ENCODE measurements at places on chromosomes 11 and 22.
A peak's percentile ranks its signal among the peaks of the same experiment; 100 is the strongest.

GRCh38 chr11:17746096-17746495, 11.5 kb downstream of the KCNC1 start:
- no peak for DNase-seq

DNA sequence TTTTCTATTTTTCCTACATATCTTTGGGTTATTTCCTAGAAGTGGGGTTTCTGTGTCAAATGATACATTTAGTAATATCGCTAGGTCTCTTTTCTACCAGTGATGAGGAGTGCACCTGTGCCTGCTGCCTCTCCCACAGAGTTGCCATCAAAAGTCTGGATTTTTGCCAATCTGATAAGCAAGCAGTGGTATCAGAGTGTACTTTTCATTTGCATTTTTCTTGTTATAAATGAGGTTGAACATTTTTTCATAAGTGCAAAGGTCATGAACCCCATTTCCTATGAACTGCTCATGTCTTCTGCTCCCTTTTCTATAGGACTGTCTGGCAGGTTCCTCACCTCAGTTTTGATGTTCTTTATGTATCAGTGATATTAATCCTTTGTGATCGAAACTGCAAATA, 1.7 kb downstream of the TRPM5 start:
- DNase-seq, result no peak

GRCh38 chr11:119686177-119686882, 42.7 kb downstream of the NECTIN1 start:
- DNase-seq, result no peak

DNA sequence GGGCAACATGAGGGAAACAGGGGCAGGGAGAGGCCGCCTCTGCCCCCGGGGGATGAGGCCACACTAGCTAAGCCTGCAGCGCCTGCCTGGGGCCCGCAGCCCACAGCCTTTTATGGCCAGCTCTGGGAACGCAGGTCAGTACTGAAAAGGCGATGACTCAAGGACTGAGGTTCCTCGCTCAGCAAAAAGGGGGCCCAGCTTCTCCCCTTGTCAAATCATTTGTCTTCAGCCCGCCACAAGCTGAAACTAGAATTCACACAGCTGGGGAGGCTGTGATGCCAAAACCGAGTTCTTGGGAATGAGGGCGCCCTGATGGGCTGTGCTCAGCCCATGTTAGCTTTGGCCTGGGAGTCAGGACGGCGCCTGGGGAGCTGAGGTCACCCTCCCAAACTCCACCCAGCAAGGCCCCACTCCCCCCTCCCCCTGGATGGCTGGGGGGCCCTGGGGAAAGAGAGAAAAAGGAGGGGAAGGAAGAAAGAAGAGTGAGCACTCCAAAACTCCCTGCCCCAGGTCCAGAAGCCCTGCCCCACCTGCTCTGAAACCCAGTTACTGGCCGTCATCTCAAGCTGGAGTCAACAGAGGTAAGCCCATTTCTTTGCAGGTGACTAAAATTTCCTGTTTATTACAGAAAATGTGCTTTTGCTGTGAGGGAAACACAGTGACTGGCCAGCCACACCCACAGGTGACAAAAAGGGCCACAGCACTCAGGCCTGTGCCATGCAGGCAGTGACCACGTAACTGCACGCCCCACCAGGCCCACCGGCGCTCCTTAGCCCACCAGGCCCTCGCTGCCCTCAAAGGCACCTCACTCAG, 13.7 kb downstream of the EHD1 start:
- peak; percentile 72 for DNase-seq

- no peak for DNase-seq
Measured at GRCh38 chr22:31344578-31345330, 1.4 kb downstream of the PATZ1 start.

GRCh38 chr11:62487738-62488551, 58.7 kb downstream of the AHNAK start:
- no peak for DNase-seq

DNA sequence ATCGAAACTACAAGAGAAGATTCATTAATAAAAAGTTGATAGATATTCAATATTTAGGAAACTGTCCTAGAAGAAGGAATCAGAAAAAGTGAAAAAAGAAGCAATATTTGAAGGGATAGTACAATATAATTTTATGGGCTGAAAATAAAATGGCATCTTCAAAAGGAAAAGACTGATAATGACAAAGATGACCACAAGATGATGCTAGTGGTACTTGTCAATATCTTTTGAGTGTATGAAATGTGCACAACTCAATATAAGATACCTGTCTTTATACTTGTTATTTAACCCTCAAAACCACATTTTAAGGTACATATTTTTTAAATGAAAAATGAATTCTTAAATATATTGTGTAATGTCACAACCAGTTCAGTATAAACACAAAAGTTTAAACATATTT, 1059.6 kb upstream of the RAG2 start:
- no peak for DNase-seq

DNA sequence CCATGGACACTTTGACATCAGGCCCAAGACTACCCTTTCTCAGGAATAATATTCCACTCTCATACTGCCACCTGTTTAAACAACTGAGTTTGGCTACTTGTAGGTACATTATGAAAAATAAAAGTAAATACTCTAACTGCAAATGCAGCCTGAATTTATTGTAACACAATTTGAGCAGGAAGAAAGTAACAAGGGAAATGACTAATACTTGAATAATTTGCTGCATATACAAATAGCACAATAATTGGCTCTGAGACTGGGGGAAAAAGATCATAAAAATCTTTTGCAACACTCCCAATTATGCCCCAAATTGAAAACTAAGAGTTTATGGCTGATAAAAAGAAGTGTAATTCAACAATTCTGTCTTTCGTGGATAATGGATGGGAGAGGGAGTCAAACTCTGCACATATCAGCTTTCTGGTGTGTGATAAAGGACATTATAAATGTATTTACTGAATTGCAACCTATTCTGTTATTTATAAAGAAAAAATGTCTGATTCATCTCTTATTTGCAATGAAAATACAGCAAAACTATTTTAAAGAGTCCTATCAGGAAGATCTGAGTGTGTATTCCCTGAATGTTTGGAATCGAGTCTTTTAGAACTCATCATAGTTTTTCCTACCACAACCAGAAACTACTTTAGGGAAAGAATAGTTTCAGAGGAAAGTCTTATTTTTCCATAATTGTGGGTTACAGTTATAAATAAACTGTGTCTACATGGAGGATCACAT, 359.0 kb downstream of the JRKL start:
- DNase-seq, result no peak

DNA sequence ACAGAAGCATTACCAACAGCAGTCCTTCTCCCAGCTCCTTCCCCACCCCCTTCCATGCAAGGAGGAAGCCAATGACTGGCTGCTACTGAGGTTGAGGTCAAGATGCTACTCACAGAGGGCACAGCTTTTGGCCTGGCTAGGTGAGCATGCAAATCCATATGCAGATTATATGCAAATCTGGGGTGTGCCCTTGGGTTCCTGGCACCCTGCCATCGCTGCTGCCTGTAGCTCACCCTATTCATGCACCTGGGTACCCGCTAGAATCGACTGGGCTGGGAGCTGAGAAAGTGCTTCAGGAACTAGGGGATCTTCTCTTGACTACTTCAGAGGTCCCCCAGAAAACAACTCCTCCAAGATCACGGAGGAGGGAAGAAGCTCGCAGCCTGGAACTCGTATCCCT, 4.0 kb downstream of the DSCAML1 start:
- no peak for DNase-seq

- DNase-seq, result no peak
Measured at GRCh38 chr11:75430714-75431532, 2.1 kb downstream of the KLHL35 start.

- no peak for DNase-seq
Measured at GRCh38 chr11:120023120-120023519, 114.8 kb downstream of the TRIM29 start.

GRCh38 chr11:29786092-29786491, 230.7 kb downstream of the KCNA4 start:
- DNase-seq, result no peak

DNA sequence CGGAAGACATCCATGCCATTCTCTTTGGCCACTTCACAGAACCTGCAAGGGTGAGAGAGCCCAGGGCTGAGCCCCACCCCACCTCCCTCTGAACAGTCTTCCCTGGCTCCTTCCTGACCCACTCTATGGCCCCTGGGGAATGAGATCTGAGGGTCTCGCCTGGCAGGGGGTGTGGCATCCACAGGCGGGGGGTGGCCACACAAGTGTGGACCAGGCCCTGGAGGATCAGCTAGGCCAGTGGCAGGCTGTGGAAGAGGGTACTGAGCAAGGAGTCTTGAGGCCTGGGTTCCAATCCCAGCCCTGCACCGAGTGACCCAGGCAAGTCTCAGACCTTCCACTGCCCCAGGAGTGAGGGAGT, 5.6 kb upstream of the LRFN4 start:
- DNase-seq, result no peak

Measured in activated T-cell treated with anti-CD3 and anti-CD28 coated beads for 48 hours (primary cell).